GM12864 (cell line): ENCODE measurements at places on chromosomes 12 and 14.

DNA sequence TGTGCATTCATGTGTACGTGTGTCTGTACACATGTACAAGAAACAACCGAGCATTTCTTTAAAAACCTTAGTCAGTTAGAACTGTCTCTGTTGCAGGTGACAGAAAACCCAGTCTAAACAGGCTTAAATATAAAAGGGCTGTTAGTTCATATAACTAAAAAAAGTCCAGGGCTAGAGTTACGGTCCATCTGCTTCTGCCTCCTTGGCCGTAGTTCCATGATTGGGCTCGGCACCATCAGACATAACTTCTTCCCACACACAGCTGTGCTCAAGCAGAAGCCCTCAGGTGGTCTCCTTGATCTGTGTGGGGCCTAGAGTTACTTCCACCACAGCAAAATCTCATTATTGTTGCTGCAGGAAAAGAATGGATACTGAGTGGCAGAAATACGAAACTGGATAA lies 34.6 kb downstream of the CKB start:
- no peak for DNase-seq

DNA sequence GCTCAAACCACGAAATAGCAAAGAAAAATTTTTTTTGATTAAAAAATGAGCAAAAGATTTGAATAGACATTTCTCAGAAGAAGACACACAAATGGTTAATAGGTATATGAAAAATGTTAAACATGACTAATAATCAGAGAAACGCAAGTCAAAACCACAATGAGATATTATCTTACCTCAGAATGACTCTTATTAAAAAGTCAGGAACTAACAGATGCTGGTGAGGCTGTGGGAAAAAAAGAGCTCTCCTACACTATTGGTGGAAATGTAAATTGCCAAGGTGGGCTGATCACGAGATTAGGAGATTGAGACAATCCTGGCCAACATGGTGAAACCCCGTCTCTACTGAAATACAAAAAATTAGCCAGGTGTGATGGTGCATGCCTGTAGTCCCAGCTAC lies 315.5 kb upstream of the FLRT2 start:
- no peak for DNase-seq

DNA sequence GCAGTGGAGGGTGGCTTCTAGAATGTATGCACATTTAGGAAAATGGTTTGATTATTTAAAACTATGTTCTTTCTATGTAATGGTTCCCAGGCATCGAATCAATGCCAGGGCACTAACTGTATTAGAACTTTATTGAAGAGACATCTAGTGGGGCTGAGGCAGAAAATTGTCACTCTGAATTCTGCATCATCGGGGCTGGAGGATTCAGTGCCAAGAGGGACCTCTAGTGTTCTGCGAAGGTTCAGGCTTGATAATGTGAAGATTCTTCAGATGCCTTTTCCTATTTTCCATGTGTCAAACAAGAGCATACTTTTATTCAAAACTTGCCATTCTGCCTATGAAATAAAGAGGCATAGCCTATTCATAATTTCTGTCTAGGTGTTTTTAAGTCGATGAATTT lies 146.3 kb downstream of the CAND1 start:
- DNase-seq = no peak

DNA sequence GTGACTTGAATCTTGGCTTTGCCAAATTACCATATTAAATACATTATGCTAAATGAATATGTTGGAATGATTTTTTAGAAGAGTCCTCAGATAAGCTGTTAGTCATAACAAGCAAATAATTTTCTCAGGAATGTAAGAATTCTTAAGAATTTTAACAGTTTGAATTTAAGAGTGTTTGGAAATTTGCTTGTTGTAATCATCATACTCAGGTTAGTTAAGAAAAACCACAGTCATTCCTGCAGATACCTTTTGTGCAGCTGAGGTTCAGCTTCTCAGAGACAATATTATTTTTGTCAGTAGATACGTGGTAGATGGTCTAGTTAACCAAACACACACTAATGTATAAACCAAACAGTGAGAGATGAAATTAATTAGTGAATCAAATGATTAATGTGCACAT lies 8.9 kb downstream of the WNK1 start:
- no peak for DNase-seq

GRCh38 chr12:106889950-106890626 lies 65.6 kb upstream of the TMEM263 start:
- DNase-seq = no peak

DNA sequence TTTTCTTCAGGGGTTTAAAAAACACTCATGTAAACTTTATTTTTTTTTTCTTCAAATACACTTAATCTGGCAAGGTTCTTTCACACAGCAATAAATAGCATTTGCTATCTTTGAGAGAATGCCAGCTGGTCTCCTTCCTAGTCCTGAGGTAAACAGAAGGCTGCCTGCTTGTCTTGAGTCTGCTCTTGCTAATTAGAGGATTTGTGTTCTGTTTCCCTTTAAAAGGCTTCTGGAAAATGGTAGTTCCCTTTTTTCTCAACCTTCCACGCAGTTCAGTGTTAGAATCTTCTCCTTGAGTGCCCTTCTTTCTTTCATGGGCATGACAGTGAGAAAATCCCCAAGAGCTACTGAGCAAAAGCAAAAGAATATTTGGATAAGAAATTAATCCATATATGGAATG lies 92.3 kb upstream of the DCN start:
- DNase-seq = no peak

- DNase-seq = no peak
Measured at GRCh38 chr12:89787763-89788162, 79.1 kb upstream of the ATP2B1 start.

GRCh38 chr14:103806805-103807204 lies 40.6 kb downstream of the PPP1R13B start:
- no peak for DNase-seq

DNA sequence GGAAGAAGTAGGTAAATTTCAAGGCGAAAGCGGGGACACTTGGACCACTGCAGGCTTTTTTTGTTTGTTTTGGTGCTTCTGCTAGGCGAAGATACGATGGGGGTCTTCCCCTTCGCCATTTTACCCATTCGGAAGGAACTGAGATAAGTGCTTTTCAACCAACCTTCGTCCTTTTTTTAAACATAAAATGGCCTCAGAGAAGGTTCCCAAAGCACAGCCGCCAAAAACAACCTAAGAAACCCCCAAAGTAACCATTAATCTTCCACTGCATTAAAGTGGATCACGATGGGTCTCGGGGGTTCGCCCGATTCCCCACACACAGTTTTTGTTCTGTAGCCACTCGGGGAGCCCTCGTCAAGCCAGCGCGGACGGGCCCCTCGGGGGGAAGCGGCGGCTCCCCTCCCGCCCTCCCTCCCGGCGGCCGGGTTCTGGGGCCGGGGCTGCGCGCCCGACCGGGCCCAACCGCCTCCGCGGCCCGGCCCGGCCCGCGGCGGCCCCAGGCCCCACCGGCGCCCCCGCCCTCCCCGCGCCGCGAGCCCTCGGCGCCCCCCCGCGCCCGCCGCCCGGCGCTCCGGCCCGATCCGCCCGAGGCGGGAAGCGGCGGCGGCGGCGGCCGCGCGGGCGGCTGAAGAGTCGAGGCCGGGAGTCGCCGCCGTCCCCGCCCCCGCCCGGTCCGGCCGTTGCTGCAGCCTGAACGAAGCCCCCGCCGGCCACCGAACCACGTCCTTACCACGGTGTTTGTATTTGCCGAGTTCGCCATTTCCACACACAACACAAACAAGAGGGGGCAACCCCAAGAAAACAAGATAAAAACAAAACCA lies 790 bp downstream of the GTF2A1 start:
- DNase-seq = no peak

DNA sequence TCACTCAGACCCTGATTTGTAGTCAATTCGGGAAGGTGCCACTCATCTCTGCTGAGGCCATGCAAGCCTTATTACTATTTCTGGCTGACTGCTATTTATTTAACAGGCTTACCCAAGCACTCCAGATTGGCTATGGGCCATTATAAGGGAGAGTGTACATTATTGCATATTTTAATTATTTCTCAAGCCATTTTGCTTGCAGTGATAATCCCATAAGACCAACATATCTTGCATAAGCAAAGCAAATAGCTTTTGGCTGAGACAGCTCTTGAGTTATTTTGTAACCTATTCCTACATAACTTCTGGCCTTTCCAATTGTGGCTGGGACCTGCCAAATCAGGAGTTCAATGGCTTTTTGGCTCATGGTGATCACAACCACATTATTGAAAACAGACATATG lies 509.6 kb upstream of the USP15 start:
- no peak for DNase-seq

- DNase-seq = no peak
Measured at GRCh38 chr12:55253281-55253680, 8.9 kb downstream of the OR6C74 start.

GRCh38 chr12:105803292-105803691 lies 335.5 kb downstream of the NUAK1 start:
- no peak for DNase-seq

GRCh38 chr12:685388-685787 lies 22.1 kb upstream of the NINJ2 start:
- no peak for DNase-seq

DNA sequence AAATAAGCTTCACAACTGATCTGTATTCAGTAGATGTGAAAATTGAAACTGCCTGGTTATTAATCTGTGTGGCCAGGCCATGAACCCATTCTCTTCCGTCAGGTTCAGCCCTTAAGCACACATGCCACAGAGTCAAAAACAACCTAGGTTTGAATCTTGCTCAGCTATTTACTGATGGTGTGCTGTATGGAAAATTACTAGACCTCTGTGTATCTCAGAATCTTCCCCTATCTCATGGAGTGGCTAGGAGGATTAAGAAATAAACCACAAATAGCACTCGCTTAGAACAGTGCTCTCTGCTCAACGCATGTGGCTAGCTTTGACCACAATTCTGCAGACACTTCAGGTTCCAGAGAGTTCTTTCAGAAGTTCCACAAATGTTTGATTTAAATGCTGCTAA lies 240.7 kb upstream of the PLEKHG7 start:
- peak; percentile 69 for DNase-seq

- DNase-seq = no peak
Measured at GRCh38 chr14:59305231-59305630, 116.8 kb downstream of the DAAM1 start.

DNA sequence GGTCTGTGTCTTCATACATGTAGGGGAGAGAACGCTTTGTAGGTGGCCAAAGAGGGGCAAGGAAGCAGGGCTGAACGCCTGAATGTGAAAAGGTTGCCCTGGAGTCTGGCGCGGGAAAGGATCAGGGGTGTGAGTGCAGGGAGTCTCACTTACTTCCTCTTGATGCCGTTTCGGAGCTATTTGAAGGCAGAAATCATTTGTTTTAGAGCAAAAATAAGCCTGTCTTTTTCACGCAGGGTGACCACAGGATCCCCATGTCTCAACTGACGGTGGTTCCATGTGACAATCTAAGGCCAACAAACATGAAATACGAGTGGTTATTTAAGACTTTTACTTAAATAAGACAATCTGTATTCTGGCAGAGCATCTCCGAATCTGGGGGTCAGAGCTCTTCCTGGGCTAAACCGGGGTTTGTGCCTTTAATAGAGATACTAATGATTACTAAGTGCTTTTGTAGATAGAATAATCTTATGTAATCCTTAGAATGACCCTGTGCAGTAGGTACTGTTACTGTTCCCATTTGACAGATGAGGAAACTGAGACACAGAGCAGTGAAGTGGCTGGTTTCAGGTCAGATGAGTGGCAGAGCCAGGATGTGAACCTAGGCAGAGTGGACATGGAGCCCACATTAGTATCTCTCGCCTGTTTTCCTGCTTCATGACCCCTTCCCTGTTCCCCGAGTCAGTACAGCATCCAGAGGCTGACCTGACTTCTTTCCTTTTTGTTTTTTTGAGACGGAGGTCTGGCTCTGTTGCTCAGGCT lies 1.9 kb downstream of the BRI3BP start:
- DNase-seq = peak; percentile 47

- DNase-seq = no peak
Measured at GRCh38 chr14:77306851-77307496, 13.7 kb downstream of the POMT2 start.

- no peak for DNase-seq
Measured at GRCh38 chr14:25484906-25485305, 435.0 kb upstream of the STXBP6 start.

- DNase-seq = no peak
Measured at GRCh38 chr12:89574736-89575208, 48.9 kb upstream of the POC1B start.

- DNase-seq = no peak
Measured at GRCh38 chr12:19971361-19972280, 396.7 kb upstream of the PDE3A start.

DNA sequence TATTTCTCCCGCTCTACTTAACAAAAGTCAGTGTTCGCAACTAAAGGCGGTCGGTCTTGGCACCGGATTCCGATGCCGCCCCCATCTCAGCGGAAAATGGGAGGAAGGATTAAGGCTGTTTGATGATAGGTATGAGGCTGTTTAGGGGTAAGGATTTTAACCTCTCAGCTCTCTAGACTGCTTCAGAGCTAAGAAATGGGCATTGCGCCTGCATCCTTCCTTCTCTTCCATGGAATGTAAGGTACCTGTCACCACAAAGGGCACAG lies 1.4 kb downstream of the COCH start:
- no peak for DNase-seq

GRCh38 chr14:36553656-36554260 lies 28.7 kb downstream of the NKX2-8 start:
- DNase-seq = peak; percentile 7

DNA sequence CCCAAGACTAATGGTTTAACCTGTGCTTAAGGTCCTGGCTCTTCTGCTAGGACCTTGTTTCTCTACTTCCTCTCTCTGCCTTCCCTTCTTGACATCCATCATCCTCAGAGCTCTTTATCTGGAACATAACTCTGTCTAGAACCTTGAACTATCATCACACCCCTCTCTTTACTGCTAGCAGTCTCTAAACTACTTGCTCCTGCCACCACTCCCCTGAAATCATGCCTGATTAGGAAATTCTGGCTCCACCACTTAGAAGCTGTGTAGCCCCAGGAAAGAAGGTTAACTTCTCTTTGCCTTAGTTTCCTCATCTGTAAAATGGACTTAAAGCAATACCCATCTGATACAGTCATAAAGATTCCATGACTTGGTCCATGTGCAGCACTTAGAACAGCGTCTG lies 9.1 kb downstream of the SLC38A1 start:
- no peak for DNase-seq

GRCh38 chr14:78674820-78675219 lies 504.6 kb downstream of the NRXN3 start:
- no peak for DNase-seq

GRCh38 chr12:113929312-113929989 lies 36.7 kb downstream of the RBM19 start:
- DNase-seq = no peak

GRCh38 chr12:63826006-63826585 lies 18.4 kb upstream of the SRGAP1 start:
- DNase-seq = no peak

DNA sequence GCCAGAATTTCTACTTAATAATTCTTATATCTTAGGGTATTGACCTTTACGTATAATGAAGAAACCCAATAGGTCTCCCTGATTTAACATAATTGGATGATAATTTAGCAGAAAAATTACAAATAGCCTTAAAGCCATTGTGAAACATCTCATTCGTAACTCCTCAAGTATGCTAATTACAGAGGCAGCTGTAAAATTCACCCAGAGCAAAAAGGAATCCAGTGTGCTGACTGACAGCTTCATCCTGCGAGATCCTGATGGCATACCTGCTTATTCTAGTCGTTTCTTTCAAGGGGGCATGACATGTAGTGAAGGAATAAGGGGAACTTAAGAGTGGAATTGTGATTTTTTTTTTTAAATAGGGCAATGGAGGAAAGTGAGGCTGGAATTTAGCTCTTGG lies 291.5 kb downstream of the FUT8 start:
- DNase-seq = no peak

GRCh38 chr12:14885718-14886221 lies at the start of gene MGP:
TSS of gene MGP (minus strand) at chr12:14885854. CDS start at chr12:14885791, 63 bp downstream.
- DNase-seq = no peak

GRCh38 chr14:106811162-106811561 lies 1284.8 kb downstream of the TMEM121 start:
- no peak for DNase-seq
